Mucosa of descending colon (tissue), 3 donors: ENCODE measurements at places on chromosomes 4 and X.

GRCh38 chr4:82042042-82042441 is 331.7 kb downstream of the HNRNPD start:
- DNase-seq, result no peak

DNA sequence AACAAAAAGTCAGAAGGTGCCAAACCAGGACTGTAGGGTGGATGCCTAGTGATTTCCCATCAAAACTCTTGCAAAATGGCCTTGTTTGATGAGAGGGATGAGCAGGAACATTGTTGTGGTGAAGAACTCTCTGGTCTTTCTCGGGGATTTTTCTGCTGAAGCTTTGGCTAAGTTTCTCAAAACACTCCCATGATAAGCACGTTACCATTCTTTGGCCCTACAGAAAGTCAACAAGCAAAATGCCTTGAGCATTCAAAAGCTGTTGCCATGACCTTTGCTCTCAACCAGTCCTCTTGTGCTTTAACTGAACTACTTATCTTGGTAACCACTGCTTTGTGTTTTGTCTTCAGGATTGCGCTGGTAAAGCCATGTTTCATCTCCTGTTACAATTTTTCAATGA is 3.0 kb upstream of the SEC31A start:
- no peak for DNase-seq

GRCh38 chrX:53305219-53305995 is 24.0 kb upstream of the IQSEC2 start:
- DNase-seq, result no peak

DNA sequence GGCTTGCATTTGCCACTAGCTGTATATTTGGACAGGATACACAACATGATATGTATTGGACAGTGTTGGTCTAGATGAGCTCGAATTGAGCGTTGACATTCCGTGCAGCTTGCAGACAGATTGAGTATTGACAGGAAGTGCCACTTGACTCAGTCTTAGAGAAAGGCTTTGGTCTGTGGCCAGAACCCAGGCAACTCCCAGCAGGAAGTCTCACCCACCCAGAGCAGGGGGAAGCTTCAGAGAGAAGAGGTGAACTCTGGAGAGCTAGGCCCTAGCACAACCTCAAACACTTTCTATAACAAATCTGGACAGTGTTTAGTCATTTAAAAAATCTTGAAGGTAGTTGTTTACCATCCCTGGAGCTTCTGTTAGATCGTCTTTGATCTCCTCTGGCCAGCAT is 280.5 kb downstream of the FBXW7 start:
- no peak for DNase-seq

- DNase-seq, result no peak
Measured at GRCh38 chr4:58166490-58166889, 1056.3 kb upstream of the IGFBP7 start.

- DNase-seq, result no peak
Measured at GRCh38 chr4:149347139-149347538, 468.5 kb downstream of the IQCM start.

DNA sequence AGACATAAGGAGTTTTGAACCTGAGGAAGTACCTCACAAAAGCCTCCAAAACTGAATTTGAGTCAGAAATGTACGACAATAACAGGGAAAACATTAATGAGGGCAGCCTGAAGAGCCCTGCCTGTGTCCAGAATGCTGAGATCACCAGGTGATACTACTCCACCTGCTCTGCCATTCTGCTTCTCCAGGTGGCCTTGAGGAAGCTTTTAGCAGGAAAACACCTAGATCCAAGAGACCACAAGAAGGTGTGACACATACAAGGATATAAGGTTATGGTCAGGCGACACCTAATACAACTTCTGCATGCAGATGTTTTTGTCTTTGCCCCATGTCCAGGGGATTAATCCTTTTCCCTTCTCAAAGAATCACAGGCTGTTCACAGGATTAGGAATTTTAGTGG is 15.3 kb downstream of the SOWAHB start:
- DNase-seq, result no peak
